ENCODE measurements at places on chromosomes 1 and 21.

GRCh38 chr1:214398490-214398889 lies 117.5 kb downstream of the SMYD2 start:
- no peak for DNase-seq

DNA sequence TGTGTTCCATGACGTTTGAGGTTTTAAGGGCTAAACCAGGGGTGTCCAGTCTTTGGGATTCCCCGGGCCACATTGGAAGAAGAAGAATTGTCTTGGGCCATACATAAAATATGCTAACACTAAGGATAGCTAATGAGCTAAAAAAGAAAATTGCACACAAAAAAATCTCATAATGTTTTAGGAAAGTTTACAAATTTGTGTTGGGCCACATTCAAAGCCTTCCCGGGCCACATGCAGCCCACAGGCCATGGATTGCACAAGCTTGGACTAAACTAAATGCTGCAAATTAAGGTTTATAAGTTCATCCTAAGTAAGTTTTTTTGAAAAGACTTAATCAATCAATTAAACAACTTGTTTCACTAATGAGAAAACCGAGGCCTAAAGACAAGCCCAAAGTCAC lies 21.9 kb downstream of the NIBAN1 start:
- no peak for DNase-seq

GRCh38 chr1:157335056-157335455 lies 196.9 kb upstream of the ETV3 start:
- no peak for DNase-seq

DNA sequence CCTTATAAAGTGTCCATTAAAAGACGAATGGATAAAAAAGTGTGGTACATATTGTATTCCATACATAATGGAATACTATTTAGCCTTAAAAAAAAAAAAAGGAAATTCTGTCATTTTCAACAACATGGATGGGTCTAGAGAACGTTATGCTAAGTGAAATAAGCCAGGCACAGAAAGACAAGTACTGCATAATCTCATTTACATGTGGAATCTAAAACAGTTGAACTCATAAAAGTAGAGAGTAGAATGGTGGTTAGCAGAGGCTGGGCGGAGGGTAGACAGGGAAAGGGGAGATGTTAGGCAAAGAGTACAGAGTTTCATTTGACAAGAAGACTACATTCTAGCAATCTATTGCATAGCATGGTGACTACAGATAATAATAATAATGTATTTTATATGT lies 2.6 kb downstream of the CTSS start:
- no peak for DNase-seq

GRCh38 chr1:187514110-187514509 lies 685.4 kb downstream of the PLA2G4A start:
- no peak for DNase-seq

- DNase-seq: no peak
Measured at GRCh38 chr1:217393896-217394295, 237.0 kb downstream of the GPATCH2 start.

GRCh38 chr1:2539312-2539907 lies 9.3 kb upstream of the HES5 start:
- DNase-seq: no peak

DNA sequence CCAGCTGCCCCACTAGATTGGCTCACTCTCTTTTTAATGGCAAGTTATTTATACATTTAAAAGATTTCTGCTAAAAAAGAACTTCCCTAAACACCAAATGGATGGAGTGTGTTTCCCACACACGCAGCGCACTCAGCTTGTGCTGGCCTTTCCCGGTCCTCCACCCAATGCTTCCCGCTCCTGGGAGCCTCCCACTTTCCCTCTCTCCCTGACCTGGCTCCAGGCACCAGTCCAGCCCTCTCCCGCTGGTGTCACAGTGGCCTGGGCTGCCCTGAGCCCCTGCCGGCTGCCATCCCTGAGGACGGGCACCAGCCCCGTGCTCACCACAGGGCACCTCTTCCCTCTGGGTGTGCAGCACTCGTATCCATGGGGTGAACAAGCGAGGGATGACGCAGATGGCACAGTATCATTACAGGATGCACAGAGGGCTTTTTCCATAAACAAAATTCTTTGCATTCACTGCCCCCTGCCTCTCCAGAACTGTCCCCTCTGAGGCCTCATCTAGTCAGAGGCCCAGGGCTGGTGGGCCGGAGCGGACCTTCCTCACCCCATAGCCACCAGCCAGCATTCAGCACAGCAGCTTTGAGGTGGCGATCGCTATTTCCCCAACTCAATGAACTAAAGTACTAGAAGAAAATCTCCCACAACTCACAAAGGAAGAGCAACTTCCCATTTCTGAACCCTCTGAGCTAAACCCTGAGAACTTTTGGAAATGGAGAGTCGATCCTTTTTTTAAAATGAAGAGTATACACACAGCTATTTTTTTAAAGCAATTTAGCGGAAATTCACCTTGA lies 68.5 kb downstream of the SLC37A1 start:
- DNase-seq: no peak

DNA sequence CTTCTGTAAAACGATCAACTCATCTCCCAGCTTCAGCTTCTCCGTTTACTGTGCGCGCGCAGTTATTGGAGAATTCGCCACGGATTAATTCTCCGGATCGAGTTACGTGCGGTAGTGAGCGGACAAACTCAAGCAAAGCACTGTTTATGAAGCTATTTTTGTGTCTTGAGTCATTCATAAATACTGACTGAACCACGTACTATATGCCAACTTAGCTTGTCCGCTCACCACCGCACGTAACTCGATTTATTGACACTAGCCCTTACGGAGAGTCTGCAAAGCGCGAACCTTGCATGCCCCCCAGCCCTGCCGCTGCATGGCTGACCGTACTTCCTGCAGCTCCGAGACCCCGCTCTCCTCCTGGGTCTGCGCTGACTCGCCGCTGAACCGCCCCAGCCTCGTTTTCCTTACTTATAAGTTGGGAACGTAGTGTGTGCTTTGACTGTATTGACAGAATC lies 773 bp downstream of the CHD1L start:
- DNase-seq: peak; percentile 16

DNA sequence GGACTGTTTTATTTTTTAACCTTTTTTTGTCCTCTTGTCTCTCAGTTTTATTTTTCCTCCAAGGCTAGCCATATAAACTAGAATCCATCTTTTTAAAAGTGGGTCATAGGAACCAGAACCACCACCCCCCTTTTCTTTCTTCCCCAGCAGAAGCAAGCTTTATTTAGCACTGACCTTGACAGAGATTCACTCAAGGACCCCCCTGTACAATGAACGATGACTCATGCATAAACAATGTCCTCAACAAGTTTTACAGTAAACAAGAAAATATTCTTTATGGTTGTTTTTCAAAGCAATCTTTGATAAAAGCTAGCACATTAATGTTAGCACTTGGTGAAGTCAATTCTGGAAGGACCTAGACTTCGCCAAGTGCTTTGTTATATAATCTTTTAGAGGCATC lies 14.1 kb downstream of the PKN2 start:
- no peak for DNase-seq

- DNase-seq: no peak
Measured at GRCh38 chr1:240284656-240285414, 193.2 kb downstream of the FMN2 start.

DNA sequence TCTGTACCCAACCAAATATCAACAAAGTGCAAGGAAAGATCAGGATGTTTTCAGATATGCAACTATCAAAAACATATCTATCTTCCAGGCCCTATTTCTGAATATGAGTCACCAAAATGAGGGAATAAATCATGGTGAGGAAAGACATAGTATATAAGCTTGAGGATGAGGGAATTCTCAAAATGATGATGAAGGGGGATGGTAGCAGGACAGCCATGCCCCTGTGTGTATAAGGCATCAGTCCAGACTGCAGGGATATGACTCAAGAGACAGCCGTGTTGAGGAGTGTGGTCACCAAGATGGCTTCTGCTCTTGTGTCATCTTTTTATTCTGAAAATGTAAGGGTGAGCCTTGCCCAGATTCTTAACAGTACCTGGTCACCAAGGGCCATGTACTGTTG lies 4.4 kb upstream of the WDR64 start:
- no peak for DNase-seq

DNA sequence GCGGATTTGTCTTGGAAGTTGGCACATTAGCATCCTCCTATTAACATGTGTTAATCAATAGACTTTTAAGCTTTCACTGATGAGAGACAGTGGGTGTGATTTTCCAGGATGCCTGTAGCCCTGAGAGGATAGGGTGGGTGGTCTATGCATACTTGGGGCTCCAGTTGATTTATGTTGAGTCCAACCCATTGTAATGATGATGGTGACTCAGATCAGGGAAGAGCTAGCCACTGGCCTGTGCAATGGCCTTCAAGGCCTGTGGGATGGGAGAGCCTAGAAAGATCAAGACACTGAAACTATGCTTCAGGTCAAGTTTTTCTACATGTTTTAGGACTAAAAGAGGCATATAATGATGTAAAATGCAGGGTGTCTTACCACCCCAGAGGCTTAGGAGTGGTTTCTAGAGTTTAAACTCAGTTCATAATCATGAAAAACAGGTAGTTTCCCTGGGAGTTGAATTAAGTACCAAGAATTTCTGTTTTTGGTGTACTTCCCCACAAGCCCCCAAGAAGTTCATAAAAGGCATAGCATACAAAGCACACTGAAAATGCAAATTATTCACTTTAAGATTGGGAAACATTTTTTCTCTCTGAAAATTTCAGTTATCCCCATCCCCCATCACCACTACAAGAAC lies 19.9 kb downstream of the BEND5 start:
- no peak for DNase-seq

DNA sequence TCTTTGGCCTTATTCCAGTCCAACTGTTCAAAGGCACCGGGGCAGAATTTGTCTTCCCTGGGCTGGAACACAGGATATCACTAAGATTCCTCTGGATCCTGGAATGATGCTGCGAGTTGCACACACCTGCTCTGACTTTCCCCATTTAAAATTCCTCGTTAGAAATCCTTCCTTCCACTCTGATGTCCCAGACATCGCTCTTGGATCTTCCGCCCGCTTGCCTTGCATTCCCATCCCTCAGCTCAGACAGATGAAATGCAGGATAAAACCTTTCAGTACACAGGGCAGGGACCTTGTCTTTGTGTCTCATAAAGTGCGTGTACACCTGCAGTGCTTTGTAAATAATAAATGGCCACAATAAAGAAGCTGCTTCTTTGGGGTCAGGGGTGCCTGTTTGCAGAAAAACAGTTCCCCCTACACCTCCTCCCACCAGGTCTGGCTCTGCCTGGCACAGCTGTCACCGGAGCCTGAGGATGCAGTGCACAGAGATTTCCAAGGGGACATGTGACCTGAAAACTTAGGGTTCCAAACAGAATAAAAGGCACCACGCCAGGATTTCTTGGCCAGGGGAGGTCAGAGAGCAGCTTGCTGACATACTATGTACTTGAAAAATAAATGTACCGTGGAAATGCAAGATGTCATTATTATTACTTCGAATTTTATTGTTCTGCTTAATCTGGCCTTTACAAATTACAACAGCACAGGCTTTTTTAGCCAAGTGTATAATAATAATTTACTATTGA lies 62.9 kb upstream of the SYT6 start:
- DNase-seq: no peak

- DNase-seq: no peak
Measured at GRCh38 chr21:46136739-46137349, 18.5 kb downstream of the FTCD start.

DNA sequence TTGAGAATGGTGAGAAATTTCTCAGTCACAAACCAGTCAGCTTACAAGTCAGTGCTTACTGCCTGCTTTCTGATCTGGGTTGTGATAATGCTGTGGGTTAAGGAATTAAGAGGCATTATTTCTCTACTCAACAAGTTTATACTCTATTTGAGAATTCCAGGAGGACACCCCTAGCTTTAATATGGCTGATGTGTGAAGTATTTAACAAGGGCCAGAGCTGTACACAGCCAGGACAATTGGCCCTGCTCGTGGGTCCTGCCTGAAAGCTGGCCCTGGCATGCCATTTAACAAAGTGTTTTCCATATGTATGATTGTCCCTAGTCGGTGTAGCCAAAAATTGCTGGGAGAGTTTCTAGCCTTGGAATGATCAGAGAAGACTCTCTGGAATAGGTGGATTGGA lies 43.2 kb downstream of the HHAT start:
- no peak for DNase-seq

- DNase-seq: no peak
Measured at GRCh38 chr1:82399093-82399492, 598.4 kb downstream of the ADGRL2 start.

- DNase-seq: no peak
Measured at GRCh38 chr1:202697038-202697437, 13.2 kb downstream of the SYT2 start.

GRCh38 chr1:23561813-23562100 lies 2.5 kb upstream of the ID3 start:
- DNase-seq: no peak

DNA sequence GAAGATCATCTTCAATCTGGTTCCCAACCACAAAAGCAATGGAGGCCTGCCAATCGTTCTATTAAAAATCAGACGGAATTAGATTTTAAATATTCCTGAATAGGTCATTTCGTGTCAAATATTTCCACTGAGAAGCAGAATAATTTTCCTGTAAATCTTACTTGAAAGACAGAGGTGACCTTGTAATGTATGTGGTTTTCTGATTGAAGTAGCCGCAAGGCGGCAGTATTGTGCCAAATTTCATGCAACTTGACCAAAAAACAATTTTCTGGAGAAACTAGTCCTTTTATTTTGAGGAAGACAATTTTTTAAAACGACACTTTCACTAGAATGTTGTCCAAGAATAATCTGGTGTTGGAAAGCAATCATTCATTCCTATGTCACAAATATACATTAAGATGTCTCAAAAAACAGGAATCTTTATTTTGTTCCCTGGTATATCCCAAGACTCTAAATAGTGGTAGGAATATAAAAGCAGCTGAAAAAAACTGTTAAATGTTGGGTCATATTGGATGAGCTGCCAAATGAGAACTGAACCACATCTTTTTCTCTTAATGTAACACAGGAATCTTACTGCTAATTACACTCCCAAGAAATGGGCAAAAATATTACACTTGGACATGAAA lies 33.6 kb downstream of the SPAG17 start:
- DNase-seq: no peak

- DNase-seq: no peak
Measured at GRCh38 chr1:55974714-55975441, 604.5 kb downstream of the PLPP3 start.

GRCh38 chr1:72498371-72498770 lies 216.0 kb upstream of the NEGR1 start:
- no peak for DNase-seq

GRCh38 chr1:198903203-198903602 lies 264.4 kb downstream of the PTPRC start:
- no peak for DNase-seq
